ENCODE measurements at places on chromosomes 5 and 9.

DNA sequence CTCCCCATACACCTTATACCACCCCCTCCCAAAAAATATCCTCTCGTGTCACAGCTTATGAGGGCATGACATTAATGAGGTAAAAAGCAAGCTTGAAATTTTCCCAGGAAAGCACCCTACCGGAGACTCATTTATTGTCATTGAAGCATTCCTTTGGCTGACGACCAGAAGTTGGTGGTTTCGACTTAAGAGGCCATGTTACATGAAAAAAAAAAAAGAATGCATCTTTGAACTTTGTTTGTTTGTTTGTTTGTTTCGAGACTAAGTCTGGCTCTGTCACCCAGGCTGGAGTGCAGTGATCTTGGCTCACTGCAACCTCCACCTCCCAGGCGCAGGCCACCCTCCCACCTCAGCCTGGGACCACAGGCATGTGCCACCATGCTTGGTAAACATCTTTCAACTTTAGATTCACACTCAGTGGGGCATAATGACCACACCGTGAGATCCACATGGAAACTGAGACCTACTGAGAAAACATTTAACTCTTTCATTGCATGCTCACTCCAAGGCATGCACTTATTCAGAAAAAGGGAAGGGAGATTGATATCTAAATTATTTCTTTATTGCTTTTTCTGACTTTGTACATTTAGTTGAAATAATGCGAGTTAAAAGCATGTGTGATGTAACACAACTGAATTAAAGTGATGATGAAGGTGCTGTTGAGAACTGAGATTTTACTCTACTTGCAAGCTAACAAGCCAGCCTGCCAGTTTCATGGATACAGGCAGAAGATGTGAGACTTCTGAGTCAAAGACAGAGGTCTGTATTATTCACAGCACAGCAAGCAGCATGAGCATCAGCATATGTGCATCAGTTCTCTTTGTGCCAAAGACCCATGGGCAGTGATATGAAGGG lies 5.1 kb upstream of the RAB14 start:
- no peak for DNase-seq

- no peak for DNase-seq
Measured at GRCh38 chr5:175162036-175162435, 281.9 kb downstream of the DRD1 start.

- DNase-seq: no peak
Measured at GRCh38 chr5:1262381-1262780, 32.5 kb downstream of the TERT start.

DNA sequence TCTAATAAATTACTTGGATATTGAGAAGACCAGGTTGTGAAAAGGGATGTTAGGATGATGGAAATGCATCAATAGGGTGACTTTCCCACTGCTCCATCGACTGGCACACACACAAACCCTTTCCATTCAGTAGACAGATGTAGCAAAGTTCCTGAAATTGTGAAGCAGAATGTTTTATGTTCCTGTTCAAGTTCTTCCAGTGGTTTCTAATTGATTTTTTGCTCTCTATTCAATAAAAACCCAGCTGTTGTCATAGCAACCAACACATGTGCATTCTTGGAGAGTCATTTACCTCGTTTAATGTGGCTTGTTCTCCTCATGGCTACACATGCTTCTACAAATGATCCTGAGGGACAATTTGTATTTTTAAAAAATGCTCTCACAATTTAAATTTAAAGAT lies 244.6 kb downstream of the RAB3C start:
- no peak for DNase-seq

- no peak for DNase-seq
Measured at GRCh38 chr9:16705111-16705604, 165.3 kb downstream of the BNC2 start.

GRCh38 chr9:19698960-19699359 lies 89.9 kb downstream of the SLC24A2 start:
- DNase-seq: no peak

- no peak for DNase-seq
Measured at GRCh38 chr9:68500457-68501381, 40.0 kb downstream of the TMEM252 start.

GRCh38 chr5:180898621-180899246 lies at the start of gene BTNL8:
Gene BTNL8, plus strand, starts transcription at chr5:180899159. Its CDS starts 152 bp downstream, at chr5:180899311.
- DNase-seq: no peak

DNA sequence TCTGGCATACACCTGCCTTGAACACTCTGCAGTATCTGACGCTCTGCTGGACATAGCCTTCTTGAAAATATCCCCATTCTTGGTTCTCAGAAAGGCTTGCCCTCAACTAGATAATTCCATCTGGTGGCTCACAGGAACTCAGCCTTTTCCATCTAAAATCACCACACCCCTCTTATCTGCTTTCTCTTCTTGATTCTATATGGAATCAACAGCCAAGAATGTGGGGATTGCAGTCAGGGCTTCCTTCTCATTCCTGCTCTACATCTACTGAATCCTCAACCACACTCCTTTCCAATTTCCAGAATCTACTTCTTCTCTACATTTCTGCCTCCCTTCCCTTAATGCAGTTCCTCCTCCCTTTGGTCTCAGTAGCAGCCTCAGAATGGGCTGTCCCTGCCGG lies 170.1 kb downstream of the SEMA5A start:
- no peak for DNase-seq

DNA sequence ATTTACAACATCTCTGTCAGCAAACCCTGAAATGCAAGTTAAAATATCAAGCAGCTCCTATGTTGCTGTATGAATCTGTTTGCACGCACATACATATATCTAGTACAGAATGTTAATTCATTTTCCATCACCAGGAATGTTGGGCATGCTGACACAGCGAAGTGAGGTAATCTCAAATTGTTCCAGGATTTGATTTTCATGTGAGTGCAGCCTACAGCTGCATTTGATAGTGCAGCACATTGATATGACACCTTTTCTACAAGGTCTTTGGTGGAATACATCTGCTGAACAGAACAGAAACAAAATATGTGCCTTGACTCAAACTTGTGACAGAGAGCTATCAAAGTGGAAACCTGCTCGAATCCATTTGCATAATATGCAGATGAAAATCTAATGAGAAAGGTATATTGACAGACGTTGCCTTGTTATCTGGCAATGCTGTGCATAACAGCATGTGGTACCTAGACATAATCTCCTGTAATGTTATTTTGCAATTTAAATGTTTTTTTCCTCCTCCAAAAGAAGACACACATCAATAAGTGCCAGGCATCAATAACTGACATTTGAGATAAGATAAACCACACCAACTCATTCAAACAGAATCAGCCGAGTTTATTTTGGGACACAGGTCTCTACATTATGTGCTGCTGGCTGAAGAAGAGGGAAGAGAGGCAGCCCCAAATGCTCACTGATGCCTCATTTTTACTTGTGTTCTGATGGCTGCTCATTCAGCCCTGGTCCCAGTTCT lies 512.2 kb downstream of the ZNF608 start:
- no peak for DNase-seq

- no peak for DNase-seq
Measured at GRCh38 chr9:84061613-84062193, 81.1 kb downstream of the RMI1 start.

- DNase-seq: no peak
Measured at GRCh38 chr5:37918424-37918823, 78.6 kb upstream of the GDNF start.

- DNase-seq: no peak
Measured at GRCh38 chr5:105751908-105752307, 1918.8 kb downstream of the EFNA5 start.

- no peak for DNase-seq
Measured at GRCh38 chr9:73219985-73220626, 68.4 kb downstream of the ANXA1 start.

DNA sequence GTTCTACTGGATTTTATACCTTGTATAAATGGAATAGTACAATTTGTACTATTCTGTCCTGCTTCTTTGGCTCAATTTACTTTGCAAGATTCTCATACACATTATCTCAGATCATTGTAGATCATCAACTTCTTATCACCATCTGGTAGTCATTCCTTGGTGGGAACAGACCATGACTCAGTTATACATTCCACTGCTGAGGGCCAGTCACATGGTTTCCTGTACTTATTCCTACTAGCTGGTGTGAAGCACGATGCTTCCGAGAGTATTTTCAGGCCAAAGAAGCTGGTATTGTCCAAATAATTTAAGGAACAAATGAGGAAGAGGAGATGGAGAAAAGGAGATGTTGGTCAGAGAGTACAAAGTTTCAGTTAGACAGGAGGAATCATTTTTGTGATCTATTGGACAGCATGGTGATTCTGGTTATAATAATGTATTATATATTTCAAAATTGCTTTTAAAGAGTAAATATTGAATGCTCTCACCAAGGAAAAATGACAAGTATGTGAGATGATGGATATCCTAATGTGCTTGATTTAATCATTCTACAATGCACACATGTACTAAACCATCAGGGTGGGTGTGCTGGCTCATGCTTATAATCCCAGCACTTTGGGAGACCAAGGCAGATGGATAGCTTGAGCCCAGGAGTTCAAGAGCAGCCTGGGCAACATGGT lies 124.1 kb downstream of the SYK start:
- DNase-seq: no peak

DNA sequence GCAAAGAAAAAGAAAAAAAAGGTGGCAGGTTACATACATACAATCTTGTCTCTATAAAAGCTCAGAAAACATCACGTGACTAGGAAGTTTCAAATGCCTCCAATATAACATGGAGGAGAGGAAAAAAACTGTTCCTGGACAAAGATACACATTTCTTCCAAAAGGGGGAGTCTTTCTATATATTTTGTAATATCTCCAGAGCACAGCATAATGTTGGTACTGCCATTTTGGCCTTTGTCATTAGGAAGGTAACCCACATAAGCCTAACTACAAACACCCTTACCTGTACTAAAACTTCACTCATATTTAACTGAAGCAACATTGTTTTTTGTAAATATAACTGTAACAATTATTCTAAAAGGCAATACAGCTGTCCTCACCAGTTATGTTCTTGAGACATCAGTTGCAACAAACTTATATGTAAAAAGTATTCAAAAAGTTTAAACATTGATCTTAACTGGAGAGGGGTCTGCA lies 1.2 kb upstream of the BTF3 start:
- no peak for DNase-seq

GRCh38 chr9:137398561-137399468 lies 24.1 kb downstream of the EXD3 start:
- no peak for DNase-seq

- DNase-seq: no peak
Measured at GRCh38 chr9:99050924-99051323, 54.0 kb upstream of the TGFBR1 start.

DNA sequence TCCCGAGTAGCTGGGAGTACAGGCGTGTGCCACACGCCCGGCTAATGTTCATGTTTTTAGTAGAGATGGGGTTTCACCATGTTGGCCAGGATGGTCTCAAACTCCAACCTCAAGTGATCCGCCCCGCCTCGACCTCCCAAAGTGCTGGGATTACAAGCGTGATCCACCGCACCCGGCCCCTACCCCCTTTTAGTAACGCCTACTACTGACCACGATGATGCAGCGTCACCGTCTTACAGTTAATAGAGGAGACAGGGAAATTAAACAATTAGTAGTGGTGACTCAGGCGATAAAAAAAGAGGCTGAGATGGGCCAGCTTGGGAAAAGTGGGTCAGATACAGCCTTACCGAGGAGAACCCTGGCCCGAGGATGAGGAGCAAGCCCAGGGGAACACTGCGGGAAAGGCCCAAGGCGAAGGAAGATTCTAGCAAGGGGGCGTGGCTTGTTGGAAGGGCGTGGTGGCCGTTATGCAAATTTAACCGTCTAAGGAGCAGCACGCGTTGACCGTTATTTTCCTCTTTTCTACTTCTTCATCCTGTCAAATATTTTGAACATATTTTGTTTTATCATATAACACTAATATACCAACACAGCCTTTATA lies 1.6 kb upstream of the SETX start:
- DNase-seq: no peak

GRCh38 chr9:96686638-96687335 lies 31.7 kb upstream of the PRXL2C start:
- peak; percentile 66 for DNase-seq

DNA sequence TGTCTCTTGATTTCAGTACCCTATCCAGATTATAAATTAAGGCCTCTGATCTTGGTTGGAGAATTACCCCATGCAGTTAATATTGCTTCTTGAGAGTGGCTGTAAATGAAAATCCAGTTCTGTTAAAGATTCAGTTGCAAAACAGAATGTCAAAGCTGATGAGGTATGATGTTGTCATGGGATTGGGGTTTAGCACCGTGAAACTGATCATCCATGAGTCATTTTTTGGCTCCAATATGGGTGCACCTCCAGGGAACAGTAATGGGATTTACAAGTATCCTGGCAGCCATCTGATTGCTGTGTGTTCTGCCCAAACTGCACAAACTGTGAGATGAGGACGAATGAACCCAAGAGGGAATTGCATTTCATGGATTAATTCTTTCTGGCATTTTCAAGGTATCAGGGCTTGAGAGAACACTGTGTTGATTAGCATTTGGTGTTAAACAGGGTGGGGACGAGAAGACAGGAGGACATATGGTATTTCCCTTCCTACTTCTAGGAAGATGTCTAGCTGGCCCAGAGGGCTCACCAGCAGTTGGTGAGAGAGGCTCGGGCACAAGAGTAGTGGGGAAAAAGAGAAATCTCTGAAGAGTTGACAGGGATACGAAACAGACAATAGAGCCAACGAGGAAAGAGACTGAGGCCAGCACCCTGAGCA lies 214.7 kb downstream of the GAS1 start:
- no peak for DNase-seq

DNA sequence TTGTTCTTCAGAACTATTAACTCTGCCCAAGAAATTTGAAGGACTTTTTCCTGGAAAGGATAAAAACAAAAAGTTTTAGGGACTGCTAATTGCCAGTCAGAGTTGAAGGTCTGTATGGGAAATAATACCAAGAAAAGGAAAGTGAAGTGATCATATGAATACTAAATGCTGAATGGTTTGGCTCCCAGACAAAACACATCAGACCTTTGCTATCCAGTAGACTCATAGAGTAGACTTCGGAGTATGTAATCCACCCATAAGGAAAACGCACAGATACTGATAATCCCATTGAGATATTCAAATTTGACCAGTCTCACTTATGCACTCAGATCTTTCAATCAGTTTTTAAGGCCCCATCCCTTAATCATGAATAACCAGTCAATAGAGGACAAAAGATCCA lies 319.0 kb upstream of the PTGER4 start:
- DNase-seq: no peak

GRCh38 chr9:130370226-130370625 lies 74.5 kb upstream of the ASS1 start:
- no peak for DNase-seq

GRCh38 chr5:170773024-170773985 lies 10.2 kb upstream of the GABRP start:
- no peak for DNase-seq

DNA sequence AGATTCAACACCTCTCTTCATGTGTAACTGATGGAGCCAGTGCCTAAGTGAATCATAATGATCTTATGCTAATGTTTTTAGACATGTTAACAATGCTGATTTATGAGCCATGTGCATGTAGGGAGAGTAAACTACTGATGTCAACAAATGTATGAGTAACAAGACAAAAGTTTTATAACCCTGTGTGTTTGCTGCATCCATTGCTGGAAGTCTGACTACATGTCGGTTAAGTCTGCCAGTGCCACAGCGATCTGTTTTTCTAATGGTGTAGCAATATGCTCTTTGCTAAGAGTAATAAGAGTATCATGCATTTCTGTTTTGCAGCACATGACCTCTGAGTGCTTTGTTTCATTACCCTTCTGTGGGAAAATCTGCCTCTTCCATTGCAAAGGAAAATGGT lies 26.4 kb upstream of the TMOD1 start:
- no peak for DNase-seq
